ENCODE measurements at places on chromosomes 5 and 9.

GRCh38 chr9:108924466-108924865 is 9.5 kb downstream of the ELP1 start:
- DNase-seq: no peak

DNA sequence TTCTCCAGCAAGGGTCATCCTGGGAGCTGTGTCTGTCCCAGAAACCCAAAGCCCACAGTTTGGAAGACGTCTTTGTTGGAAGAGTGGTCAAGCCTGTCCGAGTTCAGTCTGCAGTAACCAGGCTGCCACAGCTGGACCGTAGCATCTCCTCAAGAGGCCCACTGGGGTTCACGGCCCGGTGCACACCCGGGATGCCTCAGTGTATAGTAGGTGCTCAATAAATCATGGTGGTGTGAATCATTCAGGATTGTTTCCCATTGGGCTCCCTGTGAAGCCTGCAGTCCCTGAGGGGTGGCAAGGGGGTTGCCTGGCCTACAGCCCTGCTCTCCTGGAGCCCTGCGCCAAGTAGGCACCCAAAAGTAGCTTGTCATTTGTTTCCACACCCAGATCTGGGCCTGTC is 10.3 kb upstream of the PRRX2 start:
- no peak for DNase-seq

GRCh38 chr9:130421802-130422276 is 22.9 kb upstream of the ASS1 start:
- no peak for DNase-seq

DNA sequence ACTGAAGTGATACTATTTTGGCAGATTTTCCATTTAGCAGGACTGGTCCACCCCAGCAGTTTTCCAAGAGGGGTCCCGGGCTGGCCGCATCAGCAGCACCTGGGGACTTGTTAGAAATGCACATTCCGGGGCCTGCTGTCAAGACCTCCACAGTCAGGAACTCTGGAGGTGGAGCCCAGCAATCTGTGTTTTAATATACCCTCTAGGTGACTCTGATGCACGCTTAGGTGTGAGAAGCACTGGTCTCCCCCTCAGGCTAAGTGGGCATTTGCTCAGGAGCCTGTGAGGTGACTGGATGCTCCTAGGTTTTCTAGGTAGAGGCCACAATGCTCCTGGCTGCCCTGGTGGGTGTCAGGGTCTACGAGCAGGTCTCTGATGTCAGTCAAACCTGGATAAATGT is 81.7 kb downstream of the DCP2 start:
- no peak for DNase-seq

GRCh38 chr5:177452688-177453638 is 6.3 kb downstream of the PRR7 start:
- no peak for DNase-seq

- no peak for DNase-seq
These were observed 27.2 kb downstream of the ENC1 start for GRCh38 chr5:74613283-74613682.

DNA sequence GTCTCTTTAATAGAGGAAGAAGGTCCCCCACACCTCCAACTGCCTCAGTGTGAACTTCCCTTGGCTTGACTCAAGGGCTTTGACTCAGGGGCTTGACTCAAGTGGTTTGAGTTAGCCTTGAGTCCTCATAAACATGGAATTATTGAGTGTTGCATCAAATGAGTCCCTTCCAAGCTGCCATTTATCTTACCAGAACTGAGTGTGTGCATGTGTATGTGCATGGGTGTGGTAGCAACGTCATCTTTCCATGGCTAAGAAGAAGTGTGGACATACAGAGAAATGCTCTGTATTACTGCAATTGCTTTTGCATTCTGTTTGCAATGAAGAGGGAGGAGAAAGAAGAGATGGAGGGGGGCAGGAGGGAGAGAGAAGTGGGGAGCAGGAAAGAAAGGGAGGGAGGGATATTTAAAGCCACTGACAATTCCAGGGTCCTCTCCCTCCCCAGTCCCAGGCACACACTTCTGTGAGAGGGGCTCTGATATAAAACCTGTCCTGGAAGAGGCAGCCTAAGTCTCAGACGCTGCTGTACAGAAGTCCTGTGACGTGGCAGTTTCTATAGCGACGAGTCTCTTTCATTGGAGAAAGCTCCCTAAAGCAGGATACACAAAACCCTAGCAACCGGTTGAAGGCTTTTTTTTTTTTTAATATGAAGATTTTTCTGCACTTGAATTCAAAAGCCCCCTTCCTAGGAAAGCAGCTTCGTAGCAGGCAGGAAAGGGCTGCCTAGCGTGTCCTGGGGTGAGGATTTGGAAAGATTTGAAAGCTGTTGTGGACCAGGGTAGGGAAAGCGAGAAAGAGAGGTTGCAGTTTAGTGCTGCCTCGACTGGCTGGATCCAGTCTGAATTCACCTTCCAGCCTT is 93.3 kb upstream of the MAP1B start:
- peak; percentile 69 for DNase-seq

- DNase-seq: no peak
These were observed 25.8 kb downstream of the TJP2 start for GRCh38 chr9:69199769-69200470.

DNA sequence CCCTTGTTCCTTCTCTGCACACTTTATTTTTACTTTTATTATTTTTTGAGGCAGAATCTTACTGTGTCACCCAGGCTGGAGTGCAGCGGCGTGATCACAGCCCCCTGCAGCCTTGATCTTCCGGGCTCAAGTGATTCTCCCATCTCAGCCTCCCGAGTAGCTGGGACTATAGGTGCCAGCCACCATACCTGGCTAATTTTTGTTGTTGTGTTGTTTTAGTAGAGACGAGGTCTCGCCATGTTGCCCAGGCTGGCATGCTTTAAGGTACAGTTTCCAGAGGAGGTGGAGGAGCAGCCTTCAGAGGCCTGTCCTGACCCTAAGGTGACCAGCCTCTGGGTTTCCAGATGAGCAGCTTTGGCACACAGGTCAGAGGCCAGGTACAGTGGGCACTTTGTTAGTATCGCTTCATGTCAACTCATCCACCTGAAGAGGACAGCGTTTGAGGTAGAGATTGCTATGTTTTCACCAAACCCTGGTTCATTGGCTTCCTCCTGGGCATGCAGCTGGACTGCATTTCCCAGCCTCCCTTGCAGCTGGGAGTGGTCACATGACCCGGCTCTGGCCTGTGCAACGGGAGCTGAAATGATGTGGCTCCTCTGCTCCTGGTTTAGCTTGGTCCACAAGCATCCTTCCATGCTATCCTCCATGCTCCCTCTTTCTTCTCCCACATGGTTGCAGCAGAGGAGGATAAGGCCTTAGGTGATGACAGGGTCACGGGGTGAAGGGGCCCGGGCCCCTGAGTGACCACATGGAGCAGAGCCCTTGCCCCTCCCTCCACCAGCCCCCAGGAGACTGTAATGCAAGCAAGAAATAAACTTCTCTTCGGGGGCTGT is 139.3 kb upstream of the IER5L start:
- DNase-seq: no peak

DNA sequence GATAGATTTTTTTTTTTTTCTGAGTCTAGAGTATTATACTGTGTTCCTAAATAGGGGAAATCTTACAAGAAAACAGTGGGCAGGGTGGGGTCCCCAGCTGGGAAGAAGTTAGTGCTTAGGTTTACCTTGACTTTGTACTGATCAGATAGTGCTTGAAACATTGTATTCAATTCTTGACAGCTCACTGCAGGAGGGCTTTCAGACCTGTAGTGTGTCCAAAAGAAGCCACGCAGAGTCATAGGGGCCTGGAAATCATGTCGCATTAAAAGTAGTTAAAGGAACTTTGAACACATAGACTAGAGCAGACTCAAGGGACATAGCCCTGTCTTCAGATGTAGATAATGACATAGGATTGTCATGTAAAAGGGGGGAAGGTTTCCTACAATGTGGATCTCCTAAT is 215.4 kb upstream of the NR4A3 start:
- DNase-seq: no peak

DNA sequence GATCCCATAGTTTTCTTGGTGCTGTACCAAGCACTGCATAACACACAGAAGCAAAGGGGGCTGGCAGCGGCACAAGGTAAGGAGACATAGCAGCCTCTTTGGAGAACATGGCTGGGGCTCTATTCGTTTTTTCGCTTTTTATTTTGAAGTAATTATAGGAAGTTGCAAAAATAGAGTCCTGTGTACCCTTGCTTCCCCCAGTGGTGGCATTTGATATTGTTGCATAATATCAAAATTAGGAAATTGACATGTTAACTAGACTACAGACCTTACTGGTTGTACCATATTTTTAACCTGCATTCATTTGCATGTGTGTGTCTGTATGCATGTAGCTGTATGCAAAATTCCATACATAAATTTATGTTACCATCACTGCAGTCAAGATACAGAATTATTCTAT is 6.6 kb upstream of the UBQLN1 start:
- no peak for DNase-seq

DNA sequence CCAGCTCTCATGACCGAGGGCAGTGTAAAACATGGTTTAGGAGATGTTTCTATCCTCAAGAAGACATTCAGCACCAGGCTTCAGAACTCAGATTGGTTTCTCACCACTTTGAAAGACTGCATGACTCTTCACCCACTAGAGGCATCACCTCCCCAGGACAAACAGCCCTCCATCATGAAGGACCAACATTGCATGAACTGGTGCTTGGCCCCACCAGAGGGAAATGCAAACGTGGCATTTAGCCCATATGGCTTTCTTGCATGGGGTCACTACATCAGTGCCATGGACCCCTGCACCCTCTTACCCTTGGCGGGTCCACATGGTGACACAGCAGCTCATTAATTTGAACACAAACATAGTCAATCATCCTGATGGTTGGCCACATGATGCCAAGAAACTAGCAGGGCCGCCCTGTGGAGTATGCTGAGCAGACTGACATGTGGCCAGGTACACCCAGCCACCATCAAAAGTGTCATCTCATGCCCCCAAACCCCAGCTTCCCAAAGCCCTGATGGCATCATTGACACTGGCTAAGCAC is 129.5 kb upstream of the FSTL4 start:
- DNase-seq: no peak

DNA sequence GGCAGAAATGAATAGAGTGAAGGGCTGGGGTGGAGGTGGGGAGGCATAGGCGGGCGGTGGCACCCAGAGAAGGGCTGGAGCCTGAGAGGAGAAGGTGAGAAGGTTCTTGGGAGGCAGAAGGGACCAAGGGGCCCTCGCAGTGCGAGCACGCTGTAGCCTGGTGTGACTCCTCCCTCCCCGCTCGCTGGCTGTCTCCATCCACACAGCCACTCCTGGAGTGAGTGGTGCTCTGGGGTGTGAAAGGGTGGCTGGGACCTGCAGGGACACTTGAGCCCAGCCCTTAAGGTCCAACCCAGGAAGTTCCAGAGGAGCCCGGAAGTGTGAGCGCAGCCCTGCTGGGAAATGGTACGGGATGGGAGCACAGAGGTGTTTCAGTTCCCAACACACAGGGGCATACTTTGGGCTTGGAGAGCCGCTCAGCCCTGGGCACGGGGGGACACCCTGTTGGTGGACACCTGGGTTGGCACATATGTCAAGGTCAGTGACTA is 9.3 kb upstream of the SCGB3A1 start:
- no peak for DNase-seq

GRCh38 chr5:20276959-20277263 is 288.9 kb upstream of the CDH18 start:
- DNase-seq: no peak

GRCh38 chr5:61256474-61256873 is 75.6 kb upstream of the ZSWIM6 start:
- no peak for DNase-seq

- no peak for DNase-seq
These were observed 132.1 kb downstream of the PDZD2 start for GRCh38 chr5:31770998-31771397.

DNA sequence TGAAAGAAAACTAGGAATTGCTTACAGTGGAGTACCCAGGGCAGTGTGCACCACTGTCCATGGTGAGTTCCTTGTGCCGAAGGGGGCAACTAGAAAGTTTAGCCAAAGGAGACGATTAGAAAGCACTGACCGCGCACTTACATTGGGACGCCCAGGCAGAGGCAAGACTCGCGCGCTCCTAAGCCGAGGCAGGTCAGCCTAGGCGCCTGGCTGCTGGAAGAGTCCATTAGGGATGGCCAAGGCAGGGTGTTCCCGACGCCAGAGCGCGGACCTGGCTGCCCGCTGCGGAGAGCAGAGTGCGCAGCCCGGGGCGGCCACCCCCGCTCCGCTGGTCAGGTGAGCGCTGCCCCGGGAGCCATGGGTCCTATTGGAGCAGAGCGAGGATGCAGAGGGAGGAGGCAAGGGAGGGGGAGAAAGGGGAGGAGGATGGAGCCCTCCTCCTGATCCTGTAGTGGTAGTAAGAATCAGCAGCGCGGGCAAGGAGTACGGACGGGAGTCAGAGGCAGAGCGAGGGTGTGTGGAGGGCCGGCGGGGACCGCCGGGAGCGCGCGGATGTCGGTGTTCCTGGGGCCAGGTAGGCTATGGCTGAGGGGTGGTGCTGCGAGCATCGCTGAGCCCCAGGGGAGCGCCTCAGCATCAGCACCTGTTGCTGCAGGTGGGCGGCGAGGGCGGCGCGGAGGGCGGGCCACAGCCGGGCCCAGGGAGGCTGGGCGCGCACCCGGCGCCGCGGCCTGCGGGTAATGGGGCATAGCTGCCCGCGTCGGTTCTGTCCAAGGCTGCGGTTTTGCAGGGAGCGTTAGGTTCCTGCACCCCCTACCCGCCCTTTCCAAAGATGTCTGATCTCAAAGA is at the start of gene ADGRV1:
Gene ADGRV1 (plus strand): TSS at position 454 of the 849 bp plus-strand sequence. CDS start 99 bp downstream, at position 553.
- DNase-seq: no peak

GRCh38 chr5:177426566-177427210 is at the start of gene GRK6:
Gene GRK6, plus strand, starts transcription at chr5:177426676. Its CDS starts 170 bp downstream, at chr5:177426846.
- DNase-seq: no peak

DNA sequence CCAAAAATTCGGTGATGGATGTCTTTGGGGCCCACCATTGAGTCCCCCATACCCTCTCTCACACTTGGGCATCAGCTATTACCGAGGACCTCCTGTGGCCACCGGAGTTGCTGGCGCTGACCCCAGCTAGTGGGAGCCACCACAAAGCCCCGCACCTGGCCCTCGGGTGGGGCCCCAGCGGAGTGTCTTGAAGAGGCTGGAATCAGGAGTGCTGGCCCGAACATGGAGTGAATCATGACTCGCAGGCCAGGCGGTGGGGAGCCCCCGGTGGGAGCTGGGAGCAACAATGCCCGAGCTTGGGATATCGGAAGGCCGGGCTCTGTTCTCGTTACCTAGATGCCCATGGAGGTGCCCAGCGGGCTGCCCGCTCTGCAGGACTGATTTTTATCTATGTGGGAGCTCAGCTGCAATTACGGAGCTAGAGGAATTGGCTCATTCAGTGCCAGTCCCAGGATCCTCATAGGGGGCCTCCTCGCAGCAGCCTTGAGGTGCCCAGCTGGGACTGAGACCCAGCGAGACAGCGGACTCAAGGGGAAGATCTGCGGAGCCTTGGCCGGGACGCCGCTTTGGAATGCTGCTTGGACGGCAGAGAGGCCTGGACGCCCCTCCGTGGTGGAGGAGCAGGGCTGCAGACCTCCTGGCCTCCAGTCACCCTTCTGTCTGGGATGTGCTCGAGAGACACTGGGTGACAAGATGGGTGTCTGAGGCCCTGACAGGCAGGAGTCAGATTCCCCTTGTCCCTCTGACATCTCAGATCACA is 70.8 kb downstream of the PSMB7 start:
- no peak for DNase-seq

All from NCI-H1417 (cell line).